CD4-positive, alpha-beta T cell treated with Interferon alpha-2 for 1 hour (primary cell): ENCODE measurements at places on chromosomes 13 and 19.

DNA sequence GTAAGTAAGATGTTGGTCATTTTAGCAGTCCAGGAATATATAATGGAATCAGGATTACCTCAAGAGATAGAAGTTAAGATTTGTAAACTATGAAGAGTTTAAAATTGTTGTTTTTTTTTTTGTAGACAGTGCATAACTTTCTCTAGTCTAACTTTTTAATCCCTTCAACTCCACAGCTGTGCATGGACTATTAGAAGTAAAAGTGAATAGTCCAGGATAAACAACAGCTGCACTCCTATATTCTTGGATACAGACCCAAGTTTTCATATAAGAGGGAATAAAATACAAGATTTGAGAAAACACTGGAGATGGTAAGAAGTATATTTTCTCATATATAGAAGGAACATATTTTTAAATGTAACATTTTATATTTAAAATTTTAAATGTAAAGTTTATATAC, 1509.9 kb downstream of the SLITRK5 start:
- no peak for DNase-seq

DNA sequence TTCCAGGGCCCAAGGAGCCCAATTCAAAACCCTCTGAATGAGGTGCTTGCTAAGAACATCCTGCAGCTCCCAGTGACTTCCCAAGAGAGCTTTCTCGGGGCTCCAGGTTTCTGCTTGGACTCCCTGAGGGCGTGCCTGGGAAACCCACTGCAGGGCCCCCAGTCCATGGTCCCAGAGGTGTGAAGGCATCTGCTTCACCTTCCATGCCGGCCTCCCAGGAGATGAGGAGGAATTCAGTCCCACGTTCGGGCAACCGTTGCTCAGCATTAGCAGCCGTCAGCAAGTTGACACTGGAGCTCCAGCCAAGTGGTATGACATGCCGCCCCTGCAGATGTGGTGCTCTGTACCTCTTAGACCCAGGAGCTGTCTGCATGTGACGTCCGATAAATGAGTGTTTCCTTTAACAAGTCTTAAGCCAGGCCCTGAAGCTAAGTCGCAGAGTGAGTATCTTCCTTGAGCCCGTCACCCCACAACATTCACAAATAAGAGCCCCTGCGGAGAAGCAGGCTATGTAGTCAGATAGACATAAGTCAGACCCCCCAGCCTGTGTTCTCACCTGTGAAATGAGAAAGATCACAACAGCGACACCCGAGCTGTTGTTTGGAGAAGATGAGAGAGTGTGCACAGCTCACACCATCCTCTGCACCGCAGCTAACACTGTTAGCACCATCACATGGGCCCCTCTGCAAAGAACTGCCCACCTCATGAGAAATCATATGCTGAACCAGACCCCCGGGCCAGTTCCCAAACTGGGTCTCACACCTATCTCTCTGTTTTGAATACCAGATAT, 150.3 kb downstream of the KATNAL1 start:
- no peak for DNase-seq

DNA sequence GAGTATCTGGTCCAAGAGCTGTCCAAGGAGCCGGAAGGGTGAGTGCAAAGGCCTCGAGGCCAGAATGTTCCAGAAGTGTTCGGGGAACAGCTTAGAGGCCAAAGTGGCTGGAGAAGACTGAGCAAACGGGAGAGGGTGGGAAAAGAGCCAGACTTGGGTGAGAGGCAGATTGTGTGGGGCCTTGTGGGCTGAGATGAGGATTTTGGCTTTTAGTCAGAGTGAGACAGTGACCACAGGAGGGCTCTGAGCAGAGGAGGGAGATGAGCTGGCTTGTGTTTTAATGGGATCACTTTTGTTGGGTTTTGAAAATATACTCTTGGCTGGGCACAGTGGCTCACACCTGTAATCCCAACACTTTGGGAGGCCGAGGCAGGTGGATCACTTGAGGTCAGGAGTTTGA, 5.6 kb downstream of the NANOS2 start:
- no peak for DNase-seq

- DNase-seq: peak; percentile 85
These were observed 100.4 kb downstream of the STK24 start for GRCh38 chr13:98476538-98476966.

DNA sequence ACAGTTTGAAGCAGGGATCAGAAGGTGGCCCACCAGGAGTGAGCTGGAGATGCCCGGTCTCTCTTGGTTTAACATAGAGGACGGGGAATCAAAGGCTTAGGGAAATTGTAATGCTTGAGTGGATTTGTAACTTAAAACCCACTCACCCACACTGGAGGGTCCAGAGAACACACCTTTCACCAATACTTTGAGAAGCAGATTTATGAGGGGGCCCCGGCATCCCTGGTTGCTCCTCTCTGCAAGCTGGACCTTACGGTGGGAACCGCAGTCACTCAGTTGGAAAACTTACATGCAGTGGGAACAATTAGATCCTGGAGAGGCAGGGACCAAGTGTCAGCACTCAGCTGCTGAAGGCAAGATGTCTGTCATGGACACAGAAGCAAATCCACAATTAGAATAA, 20.5 kb downstream of the PPP5C start:
- DNase-seq: no peak

GRCh38 chr13:20902438-20903163, at the start of gene XPO4:
TSS of gene XPO4 (minus strand) at chr13:20902746. CDS start at chr13:20902738, 8 bp downstream.
- DNase-seq: peak; percentile 72

GRCh38 chr19:35963514-35963913, 27.3 kb downstream of the LRFN3 start:
- peak; percentile 40 for DNase-seq

- no peak for DNase-seq
These were observed 1.5 kb downstream of the NUMBL start for GRCh38 chr19:40688987-40689338.

- no peak for DNase-seq
These were observed 30.7 kb downstream of the LMO7 start for GRCh38 chr13:75666646-75667351.

- no peak for DNase-seq
These were observed 136.8 kb downstream of the DCT start for GRCh38 chr13:94342436-94343242.

GRCh38 chr13:76004416-76004815, 368.3 kb downstream of the LMO7 start:
- no peak for DNase-seq

DNA sequence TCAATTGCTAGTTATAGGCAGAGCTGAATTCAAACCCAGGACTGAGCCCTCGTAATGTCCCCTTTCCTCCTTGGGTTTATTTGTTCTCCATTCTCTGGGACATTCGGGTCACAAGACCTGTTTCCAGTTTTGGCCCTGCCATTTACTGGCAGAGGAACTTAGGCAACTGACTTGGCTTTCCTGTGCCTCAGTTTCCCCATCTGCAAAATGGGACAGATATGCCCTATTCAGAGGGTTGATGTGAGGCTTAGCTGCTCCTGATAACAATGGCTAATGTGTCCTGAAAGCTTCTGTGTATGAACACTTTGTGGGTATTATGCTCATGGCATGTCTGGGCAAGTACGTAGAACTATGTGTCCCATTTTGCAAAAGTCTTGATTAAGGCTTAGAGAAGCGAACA, 996 bp downstream of the ZNF524 start:
- no peak for DNase-seq

DNA sequence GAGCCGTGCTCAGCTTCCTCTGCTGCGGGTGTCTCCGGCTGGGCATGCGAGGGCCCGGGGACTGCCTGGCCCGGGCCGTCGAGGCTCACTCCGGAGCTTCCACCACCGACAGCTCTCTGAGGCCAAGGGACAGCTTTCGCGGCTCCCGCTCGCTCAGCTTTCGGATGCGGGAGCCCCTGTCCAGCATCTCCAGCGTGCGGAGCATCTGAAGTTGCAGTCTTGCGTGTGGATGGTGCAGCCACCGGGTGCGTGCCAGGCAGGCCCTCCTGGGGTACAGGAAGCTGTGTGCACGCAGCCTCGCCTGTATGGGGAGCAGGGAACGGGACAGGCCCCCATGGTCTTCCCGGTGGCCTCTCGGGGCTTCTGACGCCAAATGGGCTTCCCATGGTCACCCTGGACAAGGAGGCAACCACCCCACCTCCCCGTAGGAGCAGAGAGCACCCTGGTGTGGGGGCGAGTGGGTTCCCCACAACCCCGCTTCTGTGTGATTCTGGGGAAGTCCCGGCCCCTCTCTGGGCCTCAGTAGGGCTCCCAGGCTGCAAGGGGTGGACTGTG, 1.2 kb downstream of the S1PR4 start:
- DNase-seq: no peak

DNA sequence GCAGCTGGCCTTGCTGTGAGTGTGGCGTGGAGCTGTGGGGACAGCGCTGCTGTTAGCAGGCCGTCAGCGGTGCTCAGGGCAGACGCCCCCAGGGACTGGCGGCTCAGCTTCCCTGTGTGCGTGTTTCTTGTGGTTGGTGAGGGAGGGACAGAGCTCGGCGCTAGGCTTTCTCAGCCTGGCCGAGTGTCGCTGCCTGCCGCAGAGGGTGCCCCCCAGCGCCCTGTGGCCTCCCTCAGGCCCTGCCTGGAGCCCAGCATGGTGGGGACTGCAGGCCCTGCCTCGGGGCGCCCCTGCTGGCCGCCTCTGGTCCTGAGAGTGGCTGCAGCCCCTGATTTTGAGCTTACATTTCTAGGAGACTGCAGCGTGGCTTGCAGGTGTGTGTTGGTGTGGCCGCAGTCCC, 35.5 kb downstream of the DOT1L start:
- DNase-seq: no peak

DNA sequence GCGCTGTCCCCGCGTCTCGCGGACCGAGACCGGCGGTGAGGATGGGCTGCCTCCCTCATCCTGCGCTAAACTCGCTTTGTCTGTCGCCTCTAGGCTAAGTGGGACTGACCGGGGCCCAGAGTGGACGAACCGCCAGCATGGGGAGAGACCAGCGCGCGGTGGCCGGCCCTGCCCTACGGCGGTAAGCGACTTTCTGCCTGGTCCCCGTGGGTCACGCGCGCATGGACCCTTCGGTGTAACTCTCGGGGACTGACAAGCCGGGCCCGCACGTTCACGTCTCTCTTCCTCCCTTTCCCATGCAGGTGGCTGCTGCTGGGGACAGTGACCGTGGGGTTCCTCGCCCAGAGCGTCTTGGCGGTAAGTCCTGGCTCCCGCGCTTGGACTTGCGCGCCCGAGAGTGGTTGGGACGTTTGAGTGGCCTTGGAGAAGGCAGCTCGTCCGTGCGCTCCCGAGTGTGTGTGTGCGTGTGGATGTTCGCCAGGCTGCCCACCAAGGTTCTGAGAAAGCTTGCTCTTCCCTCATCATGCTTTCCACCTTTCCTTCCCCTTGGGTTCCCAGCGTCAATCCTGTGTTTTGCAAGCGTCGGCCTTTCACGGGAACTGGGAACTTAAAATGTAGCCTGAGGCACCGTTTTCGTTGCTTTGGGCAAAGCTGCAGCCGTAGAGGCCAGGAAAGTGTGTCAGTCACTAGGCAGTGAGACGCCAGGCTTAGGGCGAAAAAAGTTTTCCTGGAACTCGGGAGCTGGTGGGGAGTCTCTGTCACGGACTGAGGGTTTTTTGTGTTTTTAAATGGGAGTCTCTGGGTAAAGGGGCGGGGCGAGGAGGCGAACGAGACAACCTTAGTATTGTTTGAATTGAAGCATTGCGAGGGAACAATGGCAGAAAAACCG, 927 bp downstream of the COL4A2 start:
- no peak for DNase-seq

DNA sequence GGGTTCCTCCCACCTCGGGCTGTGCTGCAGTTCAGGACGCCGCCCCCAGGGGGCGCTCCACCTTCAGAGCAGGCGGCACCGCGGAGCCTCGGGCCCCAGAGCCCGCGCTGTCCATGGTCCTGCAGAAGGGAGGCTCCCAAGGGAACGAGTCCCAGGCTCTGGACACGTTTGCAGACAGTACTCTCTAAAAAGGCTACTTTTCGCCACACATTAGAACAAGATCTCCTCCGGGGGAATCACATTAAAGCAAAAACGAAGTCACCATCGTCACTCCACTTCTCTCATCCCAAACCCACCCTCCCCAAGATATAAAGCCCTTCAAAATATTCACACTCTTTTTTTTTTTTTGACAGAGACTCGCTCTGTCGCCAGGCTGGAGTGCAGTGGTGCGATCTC, 4.6 kb upstream of the SIGLEC10 start:
- peak; percentile 80 for DNase-seq

- DNase-seq: no peak
These were observed 10.5 kb downstream of the C13orf46 start for GRCh38 chr13:113963376-113963775.

DNA sequence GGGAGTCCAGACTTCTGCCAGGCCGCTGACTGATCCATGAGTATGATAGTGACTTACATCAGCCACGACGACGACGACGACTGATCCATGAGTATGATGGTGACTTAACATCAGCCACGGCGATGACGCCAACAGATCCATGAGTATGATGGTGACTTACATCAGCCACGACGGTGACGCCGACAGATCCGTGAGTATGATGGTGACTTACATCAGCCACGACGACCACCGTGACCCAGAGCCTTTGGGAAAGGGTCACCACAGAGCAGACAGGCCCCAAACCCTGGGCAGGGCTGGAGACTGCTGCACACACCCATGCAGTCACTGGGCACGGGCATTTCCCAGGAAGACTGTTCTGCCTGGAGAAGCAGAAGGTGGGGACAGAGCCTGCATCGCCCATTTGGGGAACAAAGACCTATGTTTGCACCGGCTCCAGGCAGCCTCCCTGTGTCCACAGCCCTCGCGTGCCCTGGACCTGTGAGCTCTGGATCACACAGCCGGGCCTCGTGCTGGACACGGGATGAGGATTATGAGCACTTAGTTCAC, 130.9 kb upstream of the SPACA7 start:
- no peak for DNase-seq

GRCh38 chr19:53332484-53332883, 1.1 kb upstream of the ZNF845 start:
- no peak for DNase-seq

DNA sequence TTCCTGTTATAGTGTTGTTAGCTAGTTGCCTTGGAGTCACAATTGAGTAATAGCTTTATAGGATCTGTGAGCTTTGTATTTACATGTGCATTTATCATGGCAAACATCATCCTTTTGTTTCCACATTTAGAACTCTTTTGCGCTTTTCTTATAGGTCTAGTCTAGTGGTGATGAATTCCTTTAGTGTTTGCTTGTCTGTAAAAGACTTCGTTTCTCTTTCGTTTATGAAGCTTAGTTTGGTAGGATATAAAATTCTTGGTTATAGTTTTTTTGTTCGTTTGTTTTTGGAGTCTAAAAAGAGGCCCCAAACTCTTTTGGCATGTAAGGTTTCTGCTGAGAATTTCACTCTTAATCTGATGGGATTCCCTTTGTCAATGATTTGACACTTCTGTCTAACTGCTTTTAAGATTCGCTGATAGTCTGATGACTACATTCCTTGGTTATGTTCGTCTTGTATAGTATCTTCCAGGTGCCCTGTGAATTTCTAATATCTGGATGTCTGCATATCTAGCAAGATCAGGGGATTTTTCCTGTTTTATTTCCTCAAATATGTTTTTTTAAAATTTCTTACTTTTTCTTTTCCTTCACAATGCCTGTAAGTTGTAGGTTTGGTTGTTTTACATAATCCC, 20.2 kb downstream of the DNAJC3 start:
- DNase-seq: no peak

DNA sequence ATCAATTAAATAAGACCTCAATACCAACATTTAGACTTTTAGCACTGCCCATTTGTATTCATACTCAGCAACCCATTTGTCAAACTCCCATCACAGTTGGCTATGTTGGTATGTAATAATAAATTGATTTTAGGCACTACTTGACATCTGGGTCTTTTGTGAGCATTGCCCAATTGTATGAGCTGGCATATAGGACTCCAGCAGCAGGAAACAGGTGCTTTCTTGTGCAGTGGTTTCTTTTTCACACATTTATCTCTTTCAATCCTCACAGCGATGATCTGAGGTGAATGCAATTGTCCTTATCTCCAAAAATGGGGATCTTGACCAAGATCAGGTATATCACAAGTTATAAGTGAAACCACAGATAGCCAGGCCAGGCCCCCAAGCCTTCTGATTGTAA, 96.9 kb upstream of the OXGR1 start:
- DNase-seq: no peak

GRCh38 chr13:39322836-39323585, 280.0 kb downstream of the LHFPL6 start:
- DNase-seq: no peak
